ENCODE measurements at places on chromosomes 2 and 18.
A peak's percentile ranks its signal among the peaks of the same experiment; 100 is the strongest.

- DNase-seq: no peak
Measured at GRCh38 chr18:36187826-36188721, 777 bp downstream of the MOCOS start.

DNA sequence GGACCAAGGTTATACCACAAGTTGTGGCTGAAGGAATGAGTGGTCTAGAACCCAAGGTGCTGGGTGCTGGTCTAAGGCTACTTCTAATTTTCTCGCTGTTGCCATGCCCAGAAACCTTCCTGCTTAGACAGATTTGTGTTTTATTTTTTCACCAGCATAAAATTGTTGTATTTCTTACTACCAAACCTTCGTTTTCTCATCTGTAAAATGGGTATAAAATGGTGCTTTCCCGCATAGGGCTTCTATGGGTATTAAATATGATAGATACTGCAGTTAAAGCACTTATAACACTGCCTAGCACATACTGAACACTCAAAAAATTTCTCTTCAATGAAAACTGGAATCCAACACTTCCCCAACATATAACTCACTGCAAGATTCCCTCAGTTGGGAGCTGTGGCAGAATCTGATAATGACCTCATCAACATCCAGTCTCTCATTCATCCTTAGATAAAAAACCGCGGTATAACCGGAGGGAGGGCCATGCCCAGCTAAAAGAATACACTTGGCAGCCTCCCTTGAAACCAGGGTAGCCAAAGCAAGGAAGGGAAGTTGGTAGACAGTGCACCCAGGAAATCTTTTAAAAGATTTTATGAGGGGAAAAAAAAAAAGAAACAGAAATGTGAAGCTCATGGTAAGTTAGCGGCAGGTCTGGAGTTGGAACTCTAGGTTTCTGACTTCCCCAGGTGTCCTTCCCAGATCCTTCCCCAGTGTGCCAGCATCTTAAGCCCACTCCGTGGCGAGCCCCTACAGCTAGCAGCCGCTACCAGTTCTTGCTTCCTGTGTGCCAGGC, 1.2 kb downstream of the NEMP2 start:
- DNase-seq: no peak

- no peak for DNase-seq
Measured at GRCh38 chr2:38384338-38384737, 7.3 kb upstream of the ATL2 start.

DNA sequence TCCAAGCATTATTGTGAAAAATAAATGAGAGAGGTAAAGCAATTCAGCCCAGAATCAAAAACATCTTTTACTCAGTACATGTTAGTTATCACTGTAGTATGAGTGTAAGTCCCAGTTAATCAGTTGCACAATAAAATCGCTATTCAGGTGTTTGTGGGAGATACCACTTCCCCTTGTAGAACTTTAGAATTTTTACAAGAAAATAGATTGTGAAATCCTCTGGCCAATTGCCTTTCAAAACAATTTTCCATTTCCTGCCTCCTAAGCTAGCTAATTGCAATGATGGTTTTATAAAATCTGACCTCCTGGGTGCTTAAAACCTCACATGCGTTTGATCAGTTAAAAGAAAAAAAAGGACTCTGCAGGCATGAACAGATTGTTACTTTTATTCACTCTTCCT, 332.5 kb downstream of the PID1 start:
- DNase-seq: no peak

- DNase-seq: no peak
Measured at GRCh38 chr2:107772353-107772752, 54.3 kb upstream of the RGPD4 start.

DNA sequence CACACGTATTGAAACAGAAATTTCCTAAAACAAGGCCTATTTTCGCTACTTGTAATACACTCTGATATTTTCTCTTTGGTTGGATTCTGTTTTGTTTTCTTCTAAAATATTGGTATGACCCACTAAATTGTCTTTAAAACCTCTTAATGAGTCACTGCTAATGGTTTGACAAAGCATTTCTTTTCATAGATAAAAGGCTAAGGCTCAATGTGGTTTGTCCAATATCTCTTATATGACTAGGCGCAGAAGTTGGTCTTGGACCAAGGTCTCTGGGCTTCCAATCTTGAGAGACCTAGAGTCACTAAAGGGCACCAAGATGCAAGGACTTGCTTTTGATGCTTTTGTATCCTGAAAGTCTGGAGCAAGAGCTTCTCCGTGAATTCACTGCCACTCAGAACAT, 498.2 kb upstream of the TCF4 start:
- no peak for DNase-seq

GRCh38 chr2:215460682-215461382, 25.0 kb upstream of the FN1 start:
- no peak for DNase-seq

GRCh38 chr2:62964671-62965070, 86.0 kb upstream of the OTX1 start:
- DNase-seq: no peak

GRCh38 chr18:40987581-40987980, 967.5 kb upstream of the PIK3C3 start:
- no peak for DNase-seq

- no peak for DNase-seq
Measured at GRCh38 chr2:70854411-70854810, 18.8 kb upstream of the CD207 start.

DNA sequence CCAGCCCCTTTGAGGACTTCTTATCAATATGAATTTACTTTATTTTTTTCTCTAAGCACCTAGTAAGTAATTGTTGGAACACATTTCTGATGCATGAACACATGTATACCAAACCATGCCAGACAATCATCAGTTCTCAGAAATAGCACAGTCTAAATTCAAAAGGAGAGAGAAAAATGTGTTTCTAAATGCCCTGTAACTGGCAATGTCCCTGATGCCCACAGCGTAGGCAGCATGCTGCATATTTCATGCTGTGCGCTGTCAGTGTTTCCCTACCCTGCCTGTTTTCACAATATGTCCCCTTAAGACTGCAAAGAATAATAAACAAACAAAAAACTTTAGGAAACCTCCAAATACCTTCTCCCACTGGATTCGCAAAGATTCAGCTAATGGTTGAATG, 881.0 kb upstream of the CHAC2 start:
- DNase-seq: no peak

GRCh38 chr18:26185267-26185666, 41.0 kb upstream of the TAF4B start:
- DNase-seq: no peak

GRCh38 chr2:136376798-136377211, 258.9 kb upstream of the CXCR4 start:
- DNase-seq: no peak

DNA sequence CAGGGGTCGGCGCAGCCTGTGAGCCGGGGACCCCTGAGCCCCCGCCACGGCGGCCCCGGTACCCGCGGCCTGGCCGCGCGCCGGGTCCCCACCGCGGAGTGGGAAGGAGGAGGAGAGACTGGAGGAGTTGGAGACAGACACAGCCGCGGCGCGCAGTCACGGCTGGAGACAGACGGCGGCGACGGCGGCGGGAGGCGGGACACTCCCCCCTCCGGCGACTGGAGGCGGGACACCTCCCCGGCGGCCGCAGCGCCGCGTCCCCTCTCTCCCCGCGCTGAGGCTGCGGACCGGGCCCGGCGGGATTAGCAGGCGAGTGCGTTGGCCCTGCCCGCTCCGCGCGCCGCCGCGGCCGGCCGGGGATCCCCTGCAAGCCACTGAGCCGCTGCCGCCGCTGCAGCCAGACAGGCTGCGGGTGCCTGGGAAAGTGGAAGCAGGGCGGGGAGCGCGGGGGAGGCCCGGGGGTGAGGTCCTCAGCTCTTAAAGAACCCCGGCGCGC, 1.0 kb upstream of the LDLRAD4 start:
- DNase-seq: peak; percentile 54

- DNase-seq: no peak
Measured at GRCh38 chr2:98454500-98455235, 10.0 kb downstream of the INPP4A start.

DNA sequence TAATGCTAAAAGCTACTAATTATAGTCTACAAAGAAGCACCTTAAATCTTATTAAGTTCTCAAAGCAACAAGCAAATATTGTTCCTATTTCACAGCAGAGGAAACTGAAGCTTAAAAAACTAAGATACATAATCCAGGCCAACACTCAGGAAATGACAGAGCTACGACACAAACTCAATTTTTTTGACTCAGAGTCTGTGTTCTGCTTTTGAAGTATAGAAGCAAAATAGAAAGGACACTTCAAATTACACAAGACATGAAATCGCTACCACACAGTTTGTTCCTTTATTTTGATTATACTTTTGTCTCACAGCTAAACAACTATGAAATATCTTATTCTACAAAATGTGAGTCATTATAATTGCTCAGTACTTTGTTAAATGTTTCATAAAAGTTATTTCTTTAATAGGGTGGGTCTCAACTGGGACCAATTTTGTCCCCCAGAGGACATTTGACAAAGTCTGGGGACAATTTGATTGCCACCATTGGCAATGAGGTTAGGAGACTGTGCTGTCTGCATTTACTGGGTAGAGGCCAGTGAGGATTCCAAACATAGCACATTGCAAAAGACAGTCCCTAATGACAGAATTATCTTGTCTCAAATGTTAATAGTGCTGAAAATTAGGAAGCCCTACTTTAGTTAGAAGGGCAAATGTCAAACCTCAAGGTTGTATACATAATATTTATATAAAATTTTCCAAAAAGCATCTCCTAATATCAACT, 101.5 kb upstream of the GRB14 start:
- no peak for DNase-seq

DNA sequence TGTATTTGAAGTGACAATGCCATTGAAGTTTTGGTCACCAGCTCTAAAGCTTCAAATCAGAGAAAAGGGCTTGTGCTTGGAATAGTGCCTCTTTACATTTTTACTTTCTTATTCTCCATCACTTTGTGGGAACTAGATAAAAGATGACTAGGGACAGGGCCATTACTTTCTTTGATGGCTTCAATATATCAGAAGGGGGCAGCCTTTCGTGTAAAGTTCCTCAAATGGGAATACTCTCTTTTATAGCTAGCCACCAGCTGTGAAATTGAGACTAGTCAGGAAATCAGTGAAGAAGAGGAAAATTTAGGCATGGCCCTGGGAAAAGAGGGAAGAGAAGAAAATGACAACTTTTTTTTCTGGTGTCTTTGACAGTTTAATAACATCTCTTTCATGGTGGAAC, 242.5 kb downstream of the DCC start:
- no peak for DNase-seq

- no peak for DNase-seq
Measured at GRCh38 chr2:2839393-2839781, 508.3 kb upstream of the MYT1L start.

GRCh38 chr2:20062615-20063545, 11.5 kb upstream of the LAPTM4A start:
- no peak for DNase-seq

DNA sequence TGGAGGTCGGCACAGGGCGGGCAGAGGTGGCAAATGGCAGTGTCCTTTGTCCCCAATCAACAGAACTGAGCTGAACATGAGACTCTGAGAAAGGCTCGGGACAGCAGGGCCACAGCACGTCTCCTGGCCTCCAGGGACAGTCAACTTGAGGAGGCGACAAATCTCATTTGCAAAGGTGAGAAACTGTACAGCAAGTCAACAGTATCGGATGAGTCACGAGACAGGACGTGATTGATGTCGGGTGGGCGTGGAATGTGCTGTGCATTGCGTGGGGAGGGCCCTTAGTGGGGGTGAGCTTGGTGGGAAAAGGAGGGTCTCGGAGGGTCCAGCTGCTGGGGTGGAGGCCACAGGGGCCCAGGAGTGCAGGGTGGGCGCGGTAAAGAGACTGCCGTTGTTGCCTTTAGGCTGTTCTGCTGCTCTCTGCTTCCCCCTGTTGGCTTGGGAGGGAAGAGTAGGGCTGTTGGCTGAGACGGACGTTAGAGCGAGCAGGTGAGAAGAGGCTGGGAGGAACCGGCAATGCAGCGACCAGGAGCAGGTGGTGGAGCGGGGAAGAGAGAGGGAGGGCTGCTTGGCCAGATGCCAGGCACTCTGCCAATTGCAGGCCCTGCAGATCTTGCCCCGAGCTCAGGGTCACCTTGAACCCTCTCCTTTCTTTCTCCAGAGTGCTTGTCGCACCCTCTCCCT, 164.3 kb downstream of the BCL2 start:
- peak; percentile 79 for DNase-seq

DNA sequence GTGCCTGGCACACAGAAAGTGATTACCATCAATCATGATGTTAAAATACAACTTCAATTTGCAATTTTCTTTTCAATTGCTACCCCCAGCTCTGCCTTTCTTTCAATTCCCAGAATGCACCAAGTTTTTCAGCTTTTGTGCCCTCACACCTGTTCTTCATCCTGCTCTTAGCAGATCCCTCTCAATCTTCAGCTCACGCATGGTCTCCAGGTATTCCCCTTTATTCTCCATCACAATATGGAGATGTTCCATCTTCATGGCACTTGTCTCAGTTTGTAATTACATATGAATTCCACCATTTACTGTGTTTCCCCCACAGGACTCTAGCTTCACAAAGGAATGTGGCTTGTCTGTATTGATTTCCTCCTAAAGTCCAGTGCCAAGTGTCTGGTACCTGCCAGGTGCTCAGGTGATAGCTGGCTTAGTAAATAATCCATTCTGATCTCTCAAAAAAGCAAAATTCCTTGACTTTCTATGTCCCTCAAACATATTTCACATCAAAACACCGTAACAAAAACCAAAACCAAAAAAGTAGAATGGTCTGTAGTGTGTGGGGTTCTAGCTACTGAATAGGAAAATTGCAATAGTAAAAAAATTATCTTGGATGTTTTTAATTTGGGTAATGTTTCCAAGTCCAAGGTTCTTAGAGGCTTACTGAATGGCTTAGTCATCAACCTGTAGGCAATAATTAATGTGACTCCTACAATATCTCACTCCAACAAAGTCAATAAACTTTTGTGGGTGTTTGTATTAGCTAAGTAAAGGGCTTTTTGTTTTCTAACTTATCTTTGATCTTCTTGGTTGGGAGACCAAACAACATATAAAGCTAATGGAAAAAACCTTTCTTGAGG, 2.9 kb upstream of the INSIG2 start:
- no peak for DNase-seq

GRCh38 chr18:30522288-30522929, 520.1 kb downstream of the DSC3 start:
- no peak for DNase-seq

DNA sequence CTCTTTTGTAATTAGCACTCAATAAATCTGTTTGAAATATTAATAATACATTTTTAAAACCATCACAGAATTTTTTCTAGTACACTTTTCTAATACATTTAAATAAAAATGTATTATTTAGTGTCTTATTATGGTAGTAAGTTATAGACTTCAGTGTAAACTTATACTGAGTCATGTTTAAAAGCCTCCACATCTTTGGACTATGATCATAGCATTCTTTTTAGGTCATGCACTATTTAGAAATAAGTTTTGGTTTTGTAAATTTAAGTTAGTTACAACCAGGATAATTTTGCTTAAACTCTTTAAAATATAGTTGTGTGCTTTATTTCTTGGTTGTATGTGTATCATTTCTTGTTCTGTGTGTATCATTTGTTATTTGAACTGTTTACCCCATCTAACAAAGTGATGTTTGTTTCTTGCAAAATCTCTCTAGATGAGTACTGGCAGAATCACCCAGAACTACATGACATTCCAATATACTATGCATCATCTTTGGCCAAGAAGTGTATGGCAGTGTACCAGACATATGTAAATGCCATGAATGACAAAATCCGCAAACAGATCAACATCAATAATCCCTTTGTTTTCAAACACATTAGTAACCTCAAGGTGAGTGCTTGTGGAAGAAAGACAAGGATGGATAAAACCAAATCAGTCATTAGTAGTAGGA, 16.7 kb downstream of the CPSF3 start:
- no peak for DNase-seq

GRCh38 chr2:239290618-239291474, 110.0 kb downstream of the HDAC4 start:
- no peak for DNase-seq

GRCh38 chr2:98347298-98348065, 1.2 kb downstream of the CNGA3 start:
- no peak for DNase-seq

GRCh38 chr2:233252227-233252626, 754 bp downstream of the ATG16L1 start:
- no peak for DNase-seq
